Kidney (tissue), 22 donors: ENCODE measurements at places on chromosomes 1 and 21. TPM values are rescaled to one million over a fixed set of nuclear protein-coding genes. Genes with fewer than 3 reads are reported as not detected.

Gene HCRTR1
- not detected for polyA plus RNA-seq

Gene OR2L8
- polyA plus RNA-seq, result not detected

Gene LCE1A
- polyA plus RNA-seq, result not detected

Gene RGS18
- 0.34 TPM for polyA plus RNA-seq

Gene KCNE2
- polyA plus RNA-seq, result 0.80 TPM

Gene UBL4B
- polyA plus RNA-seq, result not detected

Gene PDPN
- 7.4 TPM for polyA plus RNA-seq

DNA sequence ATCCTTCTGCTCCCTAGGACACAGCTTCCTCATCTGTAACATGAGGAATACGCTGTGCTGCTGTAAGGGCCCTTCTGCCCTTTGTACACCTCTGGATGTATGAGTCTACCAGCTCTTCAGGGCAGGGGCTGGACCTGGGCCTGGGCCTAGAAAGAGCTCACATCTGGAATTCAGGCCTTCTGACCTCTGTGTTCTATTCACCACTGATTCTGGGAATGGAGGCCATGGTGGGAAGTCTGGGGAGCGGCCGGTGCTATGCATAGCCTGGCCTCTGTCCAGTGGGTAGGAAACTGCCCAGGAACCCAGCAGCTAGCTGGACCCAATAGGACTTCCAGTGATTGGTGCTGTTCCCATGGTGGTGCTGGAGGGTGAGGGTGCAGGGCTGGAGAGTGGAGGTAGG lies 11.0 kb upstream of the GPR61 start:
- H3K36me3 ChIP-seq, result no peaks in the 10 kb centered on the region
- no peak for DNase-seq
- H3K27ac ChIP-seq, result no peak overlapping the region
- H3K4me1 ChIP-seq, result peaks cover 4% of the 10 kb centered on the region
- H3K4me3 ChIP-seq, result no peak overlapping the region

DNA sequence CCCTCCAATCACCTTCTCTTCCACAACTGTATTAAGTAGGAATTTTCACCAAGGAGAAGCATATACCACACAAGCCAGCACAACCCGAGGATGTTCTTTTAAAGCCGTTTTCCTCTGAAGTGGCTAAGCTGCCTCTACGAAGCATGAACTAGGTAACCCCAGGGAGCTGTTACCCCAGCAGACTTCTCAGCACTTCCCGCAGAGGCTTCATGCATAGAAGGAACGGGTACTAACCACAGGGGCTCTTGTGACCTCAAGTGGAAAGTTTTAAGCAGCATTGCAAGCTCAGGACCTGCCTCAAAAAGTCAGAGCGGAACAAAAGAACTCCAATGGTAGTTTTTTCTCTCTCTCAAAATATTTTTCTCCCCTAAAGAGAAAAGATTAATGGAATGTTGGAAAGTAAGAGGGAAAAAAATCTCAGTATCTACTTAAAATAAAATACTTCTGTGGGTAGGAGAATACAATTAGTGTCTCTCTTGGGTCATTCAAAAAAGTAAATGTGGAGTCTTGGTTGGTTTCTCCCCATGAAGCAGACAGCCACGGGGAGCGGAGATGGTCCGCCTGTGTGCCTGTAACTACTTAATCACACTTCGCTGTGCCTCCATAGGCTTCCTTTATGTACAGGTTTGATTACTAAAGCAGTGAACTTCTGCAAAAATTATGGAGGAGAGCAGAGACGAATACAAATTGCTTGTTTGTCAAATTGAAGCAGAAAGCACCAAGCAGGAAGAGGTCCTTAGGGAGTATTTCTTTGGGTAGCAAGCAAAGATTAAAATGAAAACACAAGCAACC lies 40.9 kb downstream of the STX6 start:
- H3K27me3 ChIP-seq, result no peaks in the 10 kb centered on the region
- H3K4me1 ChIP-seq, result no peaks in the 10 kb centered on the region
- H3K36me3 ChIP-seq, result peaks cover 6% of the 10 kb centered on the region
- no peak overlapping the region for H3K4me3 ChIP-seq

- no peak for DNase-seq
- no peak overlapping the region for H3K4me3 ChIP-seq
- H3K4me1 ChIP-seq, result no peaks in the 10 kb centered on the region
These were observed 77.6 kb downstream of the DDR2 start for GRCh38 chr1:162709870-162710269.

GRCh38 chr1:234745844-234746797 lies 136.1 kb upstream of the IRF2BP2 start:
- no peaks in the 10 kb centered on the region for H3K27me3 ChIP-seq
- no peak overlapping the region for H3K27ac ChIP-seq

DNA sequence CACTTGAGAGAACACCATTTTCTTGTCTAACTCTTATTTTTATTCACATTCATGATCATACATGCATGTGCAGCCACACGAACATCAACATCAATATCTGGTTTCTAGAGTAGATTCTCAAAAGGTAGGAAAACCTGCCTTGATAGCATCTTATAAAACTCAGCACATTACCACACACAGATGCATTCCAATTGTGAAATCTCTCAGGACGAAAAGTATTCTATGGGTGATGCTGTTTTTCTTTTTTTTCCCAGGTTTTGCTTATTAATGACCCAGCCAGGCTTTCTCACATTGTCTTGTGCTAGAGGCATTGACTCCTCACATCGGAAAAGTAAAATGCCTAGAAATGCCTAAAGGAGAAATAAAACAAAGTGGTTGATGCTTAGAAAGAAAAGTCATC lies 562.8 kb downstream of the KIF26B start:
- DNase-seq, result no peak
- no peak overlapping the region for H3K4me3 ChIP-seq
- no peaks in the 10 kb centered on the region for H3K36me3 ChIP-seq
- no peaks in the 10 kb centered on the region for H3K27me3 ChIP-seq

DNA sequence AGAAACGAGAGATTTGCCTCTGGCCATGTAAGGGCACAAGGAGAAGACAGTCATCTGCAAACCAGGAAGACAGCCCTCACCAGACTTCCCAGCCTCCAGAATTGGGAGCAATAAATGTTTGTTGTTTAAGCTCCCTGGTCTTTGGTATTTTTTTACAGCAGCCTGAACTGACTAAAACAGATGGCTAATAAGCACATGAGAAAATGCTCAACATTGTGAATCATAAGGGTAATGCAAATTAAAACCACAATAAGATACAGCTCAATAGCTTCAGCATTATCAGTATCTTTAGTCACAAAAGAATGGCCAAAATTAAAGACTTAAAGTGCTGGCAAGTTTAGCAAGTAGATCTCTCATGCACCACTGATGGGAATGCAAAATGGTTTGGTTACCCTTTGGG lies 11.7 kb downstream of the UBE2G2 start:
- DNase-seq, result no peak
- H3K4me3 ChIP-seq, result no peak overlapping the region
- H3K27ac ChIP-seq, result no peak overlapping the region

DNA sequence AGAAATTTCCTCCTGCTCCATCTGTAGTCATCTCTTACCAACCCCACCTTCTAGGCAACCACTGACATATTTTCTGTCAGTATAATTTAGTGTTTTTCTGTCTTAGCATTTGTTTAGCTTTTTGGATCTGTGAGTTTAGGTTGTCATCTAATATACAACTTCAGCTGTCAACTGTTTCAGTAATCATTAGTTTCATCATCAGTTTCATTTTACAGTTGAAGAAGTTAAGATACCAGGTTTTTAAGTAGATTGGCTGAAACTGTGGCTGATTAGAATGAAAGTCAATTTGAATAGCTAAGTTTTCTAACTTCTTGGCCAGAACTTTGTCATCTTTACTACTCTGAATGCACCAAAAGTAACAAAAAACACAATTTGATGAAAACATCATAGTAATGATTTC lies 1957.3 kb downstream of the NCAM2 start:
- H3K4me3 ChIP-seq, result no peak overlapping the region
- no peak for DNase-seq
- H3K27me3 ChIP-seq, result no peaks in the 10 kb centered on the region
- H3K27ac ChIP-seq, result no peak overlapping the region
- no peaks in the 10 kb centered on the region for H3K36me3 ChIP-seq

- no peaks in the 10 kb centered on the region for H3K27me3 ChIP-seq
- H3K36me3 ChIP-seq, result no peaks in the 10 kb centered on the region
- DNase-seq, result no peak
These were observed 42.5 kb upstream of the GPR52 start for GRCh38 chr1:174405219-174405618.

- H3K36me3 ChIP-seq, result no peaks in the 10 kb centered on the region
- DNase-seq, result no peak
- H3K27me3 ChIP-seq, result no peaks in the 10 kb centered on the region
- no peak overlapping the region for H3K4me3 ChIP-seq
These were observed 395.6 kb downstream of the NPHP4 start for GRCh38 chr1:5596651-5597050.

DNA sequence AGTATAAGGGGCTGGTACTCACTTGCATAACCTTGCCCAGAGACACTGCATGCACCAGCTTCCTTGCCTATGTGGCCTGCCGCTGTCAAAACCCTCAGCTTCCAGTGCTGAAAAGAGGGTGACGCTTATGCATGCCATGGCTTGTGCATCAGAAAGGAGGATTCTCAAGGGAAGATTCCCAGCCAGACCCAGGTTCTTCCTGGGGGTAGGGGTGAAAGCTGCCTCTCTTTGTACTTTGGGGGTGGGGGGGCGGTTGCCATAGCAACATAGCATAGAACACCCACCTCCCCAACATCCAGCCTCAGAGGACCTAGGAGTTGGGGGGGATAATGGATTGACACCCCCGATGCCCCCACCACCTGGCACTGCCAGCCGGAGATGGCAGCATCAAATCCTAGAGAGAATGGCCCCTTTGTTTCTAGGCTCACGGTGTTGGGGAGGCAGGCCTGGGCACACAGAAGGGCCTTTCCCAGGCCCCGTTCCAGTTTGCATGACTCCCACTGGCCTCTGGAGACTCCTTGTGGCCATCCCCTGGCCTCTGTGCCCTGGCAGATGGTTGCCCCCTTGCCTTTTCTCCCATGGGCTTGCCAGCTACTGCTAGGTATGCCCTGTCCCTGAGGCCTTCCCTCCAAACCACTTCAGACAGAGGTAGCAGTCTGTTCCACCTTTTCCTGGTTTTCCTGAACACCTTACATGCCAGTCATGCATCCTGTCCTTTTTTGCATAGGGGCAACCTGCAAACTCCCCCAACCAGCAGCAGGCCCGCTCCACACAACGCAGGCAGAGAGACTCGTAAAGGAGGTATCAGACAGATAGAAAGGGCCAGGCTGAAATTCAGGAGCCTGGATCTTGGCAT lies 44.6 kb downstream of the RHBG start:
- H3K27me3 ChIP-seq, result peaks cover 9% of the 10 kb centered on the region
- no peaks in the 10 kb centered on the region for H3K4me1 ChIP-seq
- no peaks in the 10 kb centered on the region for H3K36me3 ChIP-seq

- no peaks in the 10 kb centered on the region for H3K36me3 ChIP-seq
- H3K4me3 ChIP-seq, result no peak overlapping the region
- H3K4me1 ChIP-seq, result no peaks in the 10 kb centered on the region
- DNase-seq, result no peak
These were observed 39.1 kb downstream of the UROD start for GRCh38 chr1:45051005-45051772.

GRCh38 chr1:1989102-1989542 lies 14.5 kb downstream of the CFAP74 start:
- no peaks in the 10 kb centered on the region for H3K27me3 ChIP-seq
- peak; percentile 87 for DNase-seq
- H3K4me1 ChIP-seq, result no peaks in the 10 kb centered on the region
- H3K36me3 ChIP-seq, result no peaks in the 10 kb centered on the region
- no peak overlapping the region for H3K4me3 ChIP-seq
- peak overlapping the region; percentile 69 for H3K27ac ChIP-seq

- no peaks in the 10 kb centered on the region for H3K27me3 ChIP-seq
- H3K27ac ChIP-seq, result no peak overlapping the region
- H3K4me3 ChIP-seq, result no peak overlapping the region
- no peaks in the 10 kb centered on the region for H3K36me3 ChIP-seq
- no peaks in the 10 kb centered on the region for H3K4me1 ChIP-seq
- no peak for DNase-seq
These were observed 8.6 kb upstream of the EEIG2 start for GRCh38 chr1:108551137-108551862.

DNA sequence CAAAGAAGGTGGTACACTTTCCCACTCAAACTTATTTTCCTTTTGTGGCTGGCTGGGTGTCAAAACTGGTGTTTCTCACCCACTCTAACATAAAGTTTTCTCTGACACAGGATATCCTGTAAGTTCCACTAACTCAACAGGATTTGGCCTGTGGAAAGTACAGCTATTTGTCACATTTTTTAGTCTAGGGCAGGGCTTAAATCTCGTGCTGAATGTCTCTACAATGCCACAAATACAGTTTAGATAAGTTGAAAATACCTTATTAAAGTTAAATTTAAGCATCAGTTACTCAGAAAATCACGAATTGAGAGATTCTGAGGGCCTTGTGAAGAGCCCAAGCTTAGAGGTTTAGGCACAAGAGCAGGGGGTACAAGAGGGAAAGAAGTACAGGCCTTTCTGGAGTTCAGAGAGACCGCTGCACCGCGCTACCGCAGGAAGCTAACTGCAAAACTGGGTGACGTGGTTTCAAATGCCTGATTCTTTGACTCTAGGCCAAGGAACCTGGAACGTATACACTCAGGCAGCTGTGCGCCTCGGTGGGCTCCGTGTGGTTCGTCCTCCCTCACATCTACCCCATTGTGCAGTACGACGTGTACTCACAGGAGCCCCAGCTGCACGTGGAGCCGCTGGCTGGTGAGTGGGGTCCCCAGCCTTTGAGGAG lies 23.4 kb upstream of the PWP2 start:
- peak overlapping the region; percentile 82 for H3K27ac ChIP-seq
- no peak for DNase-seq
- peaks cover 9% of the 10 kb centered on the region for H3K36me3 ChIP-seq

GRCh38 chr1:11524465-11525150 lies 45.7 kb downstream of the DISP3 start:
- no peaks in the 10 kb centered on the region for H3K36me3 ChIP-seq
- no peak overlapping the region for H3K27ac ChIP-seq
- H3K4me3 ChIP-seq, result no peak overlapping the region
- H3K27me3 ChIP-seq, result no peaks in the 10 kb centered on the region

DNA sequence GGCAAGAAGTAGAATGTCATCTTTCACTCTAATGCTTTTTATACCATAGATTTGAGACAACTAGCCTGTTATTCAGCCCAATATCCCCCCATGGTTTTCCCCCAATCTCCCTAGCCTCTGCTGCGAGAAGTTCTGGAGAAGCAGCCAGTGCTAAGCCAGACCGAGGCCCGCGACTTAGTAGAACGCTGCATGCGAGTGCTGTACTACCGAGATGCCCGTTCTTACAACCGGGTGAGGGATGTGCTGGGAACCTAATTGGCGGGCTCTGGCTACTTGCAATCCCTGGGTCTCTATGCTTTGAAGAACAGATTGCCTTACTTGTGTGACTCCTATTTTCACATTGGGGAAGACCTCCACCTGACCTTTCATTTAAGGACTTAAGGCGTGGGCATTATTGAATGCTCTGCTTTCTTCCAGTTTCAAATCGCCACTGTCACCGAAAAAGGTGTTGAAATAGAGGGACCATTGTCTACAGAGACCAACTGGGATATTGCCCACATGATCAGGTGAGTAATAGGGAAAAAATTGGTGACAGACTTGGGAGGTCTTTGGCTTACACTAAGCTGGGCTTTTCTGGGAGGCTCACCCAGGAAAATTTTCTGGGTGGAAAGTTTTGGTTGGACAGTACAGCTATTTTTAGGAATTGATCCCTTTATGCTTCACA lies 1.9 kb downstream of the PSMB4 start:
- H3K27me3 ChIP-seq, result no peaks in the 10 kb centered on the region
- peaks cover 4% of the 10 kb centered on the region for H3K4me1 ChIP-seq
- DNase-seq, result no peak
- H3K4me3 ChIP-seq, result no peak overlapping the region

GRCh38 chr21:27513825-27514224 lies 546.9 kb upstream of the ADAMTS5 start:
- no peak for DNase-seq
- no peaks in the 10 kb centered on the region for H3K27me3 ChIP-seq
- no peak overlapping the region for H3K4me3 ChIP-seq
